Vein endothelial cell (primary cell): ENCODE measurements at places on chromosomes 7 and 10. TPM values are rescaled to one million over a fixed set of nuclear protein-coding genes. Genes with fewer than 3 reads are reported as not detected.

CNTNAP2 gene
- total RNA-seq = not detected in 2 replicates

AGR3 gene
- total RNA-seq = not detected in 2 replicates

MYL10 gene
- not detected in 2 replicates for total RNA-seq

EPDR1 gene
- 1.3 and 3.2 TPM in 2 replicates for total RNA-seq

GIMAP5 gene
- total RNA-seq = 63.7 and 101 TPM in 2 replicates

ASZ1 gene
- total RNA-seq = not detected in 2 replicates

UTF1 gene
- not detected in 2 replicates for total RNA-seq

SHTN1 gene
- total RNA-seq = 7.1 and 8.5 TPM in 2 replicates

TRIM73 gene
- 0.98 and 1.2 TPM in 2 replicates for total RNA-seq

GPRIN2 gene
- total RNA-seq = not detected in 2 replicates

FRMD4A gene
- 80.4 and 83.8 TPM in 2 replicates for total RNA-seq
